ENCODE measurements at places on chromosomes 2 and 18.
A peak's percentile ranks its signal among the peaks of the same experiment; 100 is the strongest.

GRCh38 chr18:6729247-6730091 lies at the start of gene ARHGAP28:
Gene ARHGAP28, plus strand, starts transcription at chr18:6729716. Its CDS starts 106 bp downstream, at chr18:6729822.
- no peak for DNase-seq

DNA sequence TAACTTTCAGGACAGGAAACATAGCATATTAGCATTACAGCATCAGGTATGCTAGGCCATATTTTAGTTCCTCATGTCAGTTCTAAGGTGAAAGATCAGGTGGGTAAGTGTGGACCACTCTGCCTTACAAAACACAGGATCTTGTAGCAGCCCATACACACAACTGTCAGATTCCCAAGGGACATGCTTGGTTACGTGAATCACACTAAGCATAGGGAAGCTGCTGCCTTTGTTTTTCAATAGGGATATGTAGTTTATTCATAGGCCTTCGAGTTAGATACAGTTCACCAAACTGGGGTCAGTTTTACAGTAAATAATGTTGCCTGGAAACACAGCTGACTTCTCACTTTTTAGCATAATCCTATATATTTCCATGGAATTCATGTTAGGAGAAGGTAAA lies 116.1 kb upstream of the OTX1 start:
- no peak for DNase-seq

GRCh38 chr2:85137156-85137555 lies 4.0 kb downstream of the TCF7L1 start:
- DNase-seq, result no peak

DNA sequence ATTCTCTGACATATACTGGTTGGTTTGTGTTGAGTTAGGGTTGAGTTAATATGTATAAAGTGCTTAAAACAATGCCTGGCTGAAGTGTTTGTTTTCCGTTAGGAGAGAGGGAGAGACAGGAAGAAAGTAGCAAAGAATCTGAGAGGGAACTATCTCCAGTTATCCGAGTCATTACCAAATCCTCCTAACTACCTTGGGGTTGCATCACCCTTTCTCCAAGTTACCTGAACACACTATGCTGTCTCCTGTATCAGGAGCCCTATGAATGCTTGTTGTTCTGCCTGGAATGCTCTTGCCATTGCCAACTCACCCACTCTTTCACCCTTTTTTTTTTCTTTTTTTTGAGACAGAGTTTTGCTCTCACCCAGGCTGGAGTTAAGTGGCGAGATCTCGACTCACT lies 47.9 kb upstream of the ITGAV start:
- no peak for DNase-seq

DNA sequence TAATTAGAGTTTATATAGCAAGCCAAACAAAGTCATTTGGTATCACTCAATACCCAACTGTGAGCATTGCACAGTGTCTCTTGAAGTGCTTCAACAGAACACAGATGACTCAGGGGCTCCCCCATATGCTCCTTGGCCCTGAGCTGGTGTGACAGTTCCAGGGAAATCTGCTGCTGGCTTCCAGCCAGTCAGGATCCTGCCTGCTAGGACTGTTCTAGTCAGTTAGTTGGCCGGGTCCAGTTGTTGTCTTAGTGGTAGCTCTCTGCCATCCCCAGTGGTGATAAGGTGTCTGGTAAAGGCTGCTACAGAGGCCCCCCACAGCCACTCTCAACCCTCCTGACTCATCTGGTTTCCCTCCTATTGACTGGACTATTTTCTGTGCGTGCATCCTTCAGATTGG lies 100.3 kb downstream of the IRS1 start:
- DNase-seq, result no peak

GRCh38 chr2:204705243-204705932 lies 160.1 kb downstream of the PARD3B start:
- DNase-seq, result no peak

DNA sequence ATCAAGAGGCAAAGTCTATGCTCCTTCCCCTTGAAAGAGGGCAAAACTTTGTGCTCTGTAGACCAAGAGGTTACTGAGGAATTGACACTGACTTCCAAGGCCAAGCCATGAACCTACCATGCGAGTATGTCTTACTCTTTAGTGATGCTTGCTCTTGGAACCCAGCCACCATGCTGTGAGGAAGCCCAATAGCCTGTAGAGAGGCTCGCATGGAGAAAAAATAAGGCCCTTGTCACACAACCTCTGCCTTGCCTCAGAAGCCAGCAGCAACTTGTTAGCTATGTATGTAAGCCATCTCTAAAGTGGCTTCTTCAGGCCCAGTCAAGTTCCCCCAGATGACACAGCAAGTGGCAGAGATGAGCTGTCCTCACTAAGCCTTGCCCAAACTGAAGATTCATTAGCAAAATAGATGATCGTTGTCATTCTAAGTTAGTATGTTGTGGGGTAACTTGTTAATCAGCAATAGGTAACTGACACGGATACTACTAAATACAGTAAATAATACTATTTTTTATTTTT lies 66.1 kb upstream of the RGPD5 start:
- no peak for DNase-seq

GRCh38 chr2:133012847-133013734 lies 343.1 kb upstream of the LYPD1 start:
- DNase-seq, result no peak

DNA sequence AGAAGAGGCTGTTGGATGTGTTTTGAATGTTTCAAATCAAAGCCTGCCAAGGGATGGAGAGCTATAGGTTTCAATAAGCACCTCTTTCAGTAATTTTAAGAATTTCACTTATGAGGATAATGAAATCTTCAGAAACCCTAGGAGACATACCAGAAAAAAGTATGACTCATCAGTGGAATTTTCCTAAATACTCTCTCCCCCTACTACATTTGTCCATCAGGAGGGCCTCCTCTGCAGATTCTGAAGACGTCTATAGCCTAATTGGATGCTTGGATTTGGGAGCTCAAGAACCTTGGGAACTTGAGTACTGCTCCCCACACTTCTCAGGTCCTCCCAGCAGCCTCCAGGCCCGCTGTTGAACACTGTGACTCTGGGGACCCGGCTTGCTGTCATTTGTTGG lies 374.3 kb downstream of the SLC4A3 start:
- DNase-seq, result no peak

DNA sequence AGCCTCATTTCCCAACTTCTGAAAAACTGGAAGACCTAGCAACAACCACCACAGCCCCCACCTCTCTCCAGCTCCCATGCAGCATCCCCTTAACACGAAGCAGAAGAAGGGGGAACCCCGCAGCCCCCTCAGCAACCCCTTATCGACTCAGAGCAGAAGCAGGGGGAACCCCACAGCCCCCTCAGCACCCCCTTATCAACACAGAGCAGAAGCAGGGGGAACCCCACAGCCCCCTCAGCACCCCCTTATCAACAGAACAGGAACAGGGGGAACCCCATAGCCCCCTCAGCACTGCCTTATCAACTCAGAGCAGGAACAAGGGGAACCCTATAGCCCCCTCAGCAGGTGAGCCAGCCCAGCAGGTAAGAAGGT lies 6.7 kb downstream of the SLC66A2 start:
- DNase-seq, result peak; percentile 20

DNA sequence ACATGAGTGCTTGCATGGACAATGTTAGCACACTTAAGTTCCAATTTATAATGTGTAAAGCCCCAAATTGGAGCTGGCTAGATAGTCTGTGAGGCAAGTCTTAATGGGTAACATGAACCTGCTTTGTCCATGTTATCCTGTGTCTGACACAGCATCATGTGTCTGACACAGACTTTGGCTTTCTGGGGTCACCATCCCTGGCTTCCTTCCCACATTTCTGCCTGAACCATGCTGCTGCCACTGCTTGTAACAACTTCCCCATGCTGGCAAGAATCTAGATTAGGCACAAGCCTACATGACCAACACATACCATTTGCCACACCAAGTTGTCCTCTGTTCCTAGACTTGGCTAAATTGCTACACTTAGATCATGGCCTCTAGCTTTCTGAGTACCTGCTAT lies 49.8 kb upstream of the ZBTB7C start:
- DNase-seq, result no peak

- peak; percentile 31 for DNase-seq
Measured at GRCh38 chr2:157194097-157194688, 63.3 kb upstream of the GALNT5 start.

GRCh38 chr2:97840198-97840597 lies 126.8 kb downstream of the ZAP70 start:
- DNase-seq, result no peak

- no peak for DNase-seq
Measured at GRCh38 chr2:171347591-171348032, 86.2 kb downstream of the METTL8 start.

GRCh38 chr2:214103276-214104001 lies 307.4 kb upstream of the VWC2L start:
- no peak for DNase-seq

GRCh38 chr18:32072321-32072720 lies 19.4 kb upstream of the RNF138 start:
- peak; percentile 55 for DNase-seq

DNA sequence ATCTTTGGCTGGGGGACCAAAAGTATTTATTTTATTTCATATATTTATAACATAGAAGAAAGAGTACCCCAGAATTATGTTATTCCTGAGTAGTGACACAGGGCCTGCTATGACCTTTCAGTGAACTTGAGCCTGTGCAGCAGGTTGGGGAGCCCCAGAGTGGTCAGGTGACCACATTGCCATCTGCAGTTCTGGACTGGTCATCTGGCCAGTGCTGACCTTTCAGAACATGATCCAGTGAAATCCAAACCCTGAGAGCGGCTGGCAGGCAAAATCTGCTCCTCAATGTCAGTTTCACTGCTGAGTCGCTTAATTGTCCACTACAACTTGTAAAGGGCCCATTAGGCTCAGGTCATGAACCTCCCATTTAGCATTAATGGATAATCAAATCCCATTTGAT lies 336.7 kb upstream of the KCNH7 start:
- no peak for DNase-seq

GRCh38 chr2:227324642-227324994 lies 433 bp upstream of the MFF start:
- no peak for DNase-seq

- no peak for DNase-seq
Measured at GRCh38 chr2:227942021-227942420, 70.6 kb downstream of the DAW1 start.

- no peak for DNase-seq
Measured at GRCh38 chr2:63189026-63189425, 138.4 kb downstream of the OTX1 start.

DNA sequence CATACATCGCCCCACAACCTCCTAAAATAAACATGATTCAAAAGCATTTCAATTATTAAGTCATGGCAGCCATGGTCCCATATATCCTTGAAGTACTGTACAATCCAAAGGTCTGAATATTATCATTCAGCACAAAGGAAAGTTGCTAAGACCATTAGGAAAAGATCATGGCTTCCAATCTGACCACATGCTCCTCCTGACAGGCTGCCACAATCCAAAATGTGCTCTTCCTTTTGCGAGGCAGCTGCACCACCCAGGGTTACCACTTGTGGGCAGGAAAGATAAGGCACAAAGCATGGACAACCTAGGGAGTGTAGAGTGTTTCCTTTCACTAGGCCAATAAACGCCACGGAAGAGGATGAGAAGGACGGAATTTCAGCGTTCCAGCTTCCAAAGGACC lies 5.4 kb downstream of the BOLA3 start:
- no peak for DNase-seq

- no peak for DNase-seq
Measured at GRCh38 chr2:173231042-173231441, 123.6 kb upstream of the CDCA7 start.

DNA sequence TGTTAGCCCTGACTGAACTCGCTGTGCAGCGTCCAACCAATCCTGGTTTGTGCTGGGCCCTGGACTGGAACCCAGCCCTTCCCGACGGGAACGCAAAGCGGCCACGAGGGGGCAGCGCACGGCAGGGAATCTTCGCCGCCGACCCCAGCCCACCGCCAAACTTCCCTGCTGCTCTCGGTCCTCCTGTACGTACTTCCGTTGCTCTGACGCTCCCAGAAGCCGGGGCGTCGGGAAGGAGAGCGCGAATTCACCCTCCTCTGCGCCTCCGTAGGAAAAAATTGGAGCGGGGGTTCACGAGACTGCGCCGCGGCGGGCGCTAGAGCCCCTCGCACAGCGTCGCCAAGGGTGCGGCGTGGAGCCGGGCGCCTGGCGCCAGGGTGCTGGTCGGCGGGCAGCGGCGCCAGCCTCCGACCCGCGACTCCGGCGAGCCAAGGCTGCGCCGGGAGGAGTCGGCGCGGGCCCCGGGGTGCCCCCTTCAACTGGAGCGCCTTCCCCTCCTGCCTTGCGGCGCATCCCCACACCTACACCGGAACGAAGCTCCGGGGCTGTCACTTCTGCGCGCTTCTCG lies 873 bp upstream of the SH3RF3 start:
- peak; percentile 62 for DNase-seq

- DNase-seq, result peak; percentile 1
Measured at GRCh38 chr2:171274757-171275156, 114.1 kb upstream of the TLK1 start.

DNA sequence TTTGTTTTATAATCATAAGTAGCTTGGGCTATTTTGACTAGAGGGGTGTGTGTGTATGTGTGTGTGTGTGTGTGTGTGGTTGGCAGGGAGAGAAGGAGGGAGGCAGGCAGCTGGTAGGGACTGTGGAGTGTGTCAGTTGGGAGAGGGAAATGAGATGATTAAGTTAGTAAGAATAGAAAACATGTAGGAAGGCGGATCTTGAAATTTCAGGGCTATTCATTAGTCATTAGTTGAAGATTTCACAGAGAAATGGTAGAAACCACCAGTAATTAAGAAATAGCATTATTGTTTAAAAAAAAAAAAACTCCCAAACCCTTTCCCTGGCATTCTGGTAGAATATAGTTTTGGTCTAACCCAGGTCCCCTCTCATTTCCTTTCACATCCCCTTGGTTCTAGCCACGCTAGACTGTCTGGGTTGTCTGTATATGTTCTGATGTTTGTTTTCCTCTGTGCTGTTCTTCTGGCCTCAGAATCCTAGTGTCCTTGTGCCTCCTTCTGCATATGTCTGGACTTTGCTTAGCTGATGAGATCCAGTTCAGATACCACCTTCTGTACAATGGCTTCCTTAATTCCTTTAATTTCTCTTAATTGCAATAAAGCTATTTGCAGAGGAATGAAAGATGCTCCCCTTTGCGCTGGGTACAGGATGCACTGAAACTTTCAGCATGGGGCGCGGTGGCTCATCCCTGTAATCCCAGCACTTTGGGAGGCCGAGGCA lies 161.6 kb downstream of the NEDD4L start:
- DNase-seq, result no peak

DNA sequence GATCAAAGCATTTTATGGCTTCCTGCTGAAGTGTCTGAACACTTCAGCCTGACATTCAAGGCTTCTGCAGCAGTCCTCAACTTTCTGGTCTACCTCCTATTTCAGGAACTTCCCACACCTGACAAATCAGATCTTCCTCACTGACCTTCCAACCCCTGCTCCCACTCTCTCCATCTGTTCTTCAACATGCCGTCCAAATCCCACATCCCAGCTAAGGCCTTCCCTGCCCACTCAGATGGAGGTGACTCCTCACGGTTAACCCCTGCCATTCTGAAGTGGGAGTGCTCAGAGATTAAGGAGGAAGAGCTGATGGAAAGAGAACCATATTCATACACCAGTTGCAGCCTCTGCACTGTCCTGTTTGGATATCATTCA lies 104.8 kb downstream of the POLR1A start:
- no peak for DNase-seq

- DNase-seq, result no peak
Measured at GRCh38 chr2:16311521-16312440, 353.9 kb downstream of the CYRIA start.

- DNase-seq, result no peak
Measured at GRCh38 chr2:149360106-149360505, 29.7 kb downstream of the LYPD6 start.

GRCh38 chr2:161415034-161415986 lies 787 bp upstream of the TBR1 start:
- no peak for DNase-seq

All from CD4-positive, alpha-beta T cell treated with Interleukin-12 subunit alpha and Interleukin-12 subunit beta, for 1 hour (primary cell).